ENCODE measurements at places on chromosomes 2 and 18. TPM values are rescaled to one million over a fixed set of nuclear protein-coding genes. Genes with fewer than 3 reads are reported as not detected.

The C2orf92 gene
- not detected for total RNA-seq

The CRYBA2 gene
- total RNA-seq = not detected

The FOXI3 gene
- 2.2 TPM for total RNA-seq

The ADAM17 gene
- total RNA-seq = 45.5 TPM

The SKA1 gene
- total RNA-seq = not detected

The IL36A gene
- total RNA-seq = not detected

The PJVK gene
- total RNA-seq = 8.8 TPM

The WNT10A gene
- total RNA-seq = 4.3 TPM

The CYTIP gene
- 30.7 TPM for total RNA-seq

The RNF103 gene
- 132 TPM for total RNA-seq

The NOSTRIN gene
- total RNA-seq = 20.9 TPM

The PTGR3 gene
- 29.5 TPM for total RNA-seq

The DES gene
- total RNA-seq = 4,594 TPM

The MROH2A gene
- not detected for total RNA-seq

The SLC9A2 gene
- 56.7 TPM for total RNA-seq

The CMPK2 gene
- 11.7 TPM for total RNA-seq

The C2orf80 gene
- not detected for total RNA-seq

The OSBPL6 gene
- total RNA-seq = 1.5 TPM

The CNOT9 gene
- total RNA-seq = 24.6 TPM

The C2orf68 gene
- 12.9 TPM for total RNA-seq

The CHRND gene
- total RNA-seq = not detected

The DSC3 gene
- total RNA-seq = 1.2 TPM

The PLCD4 gene
- total RNA-seq = 33.6 TPM

The FIGN gene
- total RNA-seq = 4.1 TPM

The ATRAID gene
- 310 TPM for total RNA-seq

The DTNA gene
- 53.6 TPM for total RNA-seq

The CUL3 gene
- 55.1 TPM for total RNA-seq

The FABP1 gene
- total RNA-seq = 347 TPM

The THAP4 gene
- 33.0 TPM for total RNA-seq

The NGEF gene
- total RNA-seq = 16.9 TPM

The MSTN gene
- total RNA-seq = not detected

The KCNK3 gene
- total RNA-seq = 0.87 TPM

The FAM110C gene
- 8.7 TPM for total RNA-seq

The RGPD6 gene
- 36.2 TPM for total RNA-seq

Data from stomach (tissue), 19 donors.